Activated T-helper 17 cell treated with anti-CD3 and anti-CD28 coated beads, Interleukin-2, amount 50 U/mL, for 72 hours (primary cell): ENCODE measurements at places on chromosomes 16 and 17. TPM values are rescaled to one million over a fixed set of nuclear protein-coding genes. Genes with fewer than 3 reads are reported as not detected.

Gene KRTAP4-5
- total RNA-seq: not detected

DNA sequence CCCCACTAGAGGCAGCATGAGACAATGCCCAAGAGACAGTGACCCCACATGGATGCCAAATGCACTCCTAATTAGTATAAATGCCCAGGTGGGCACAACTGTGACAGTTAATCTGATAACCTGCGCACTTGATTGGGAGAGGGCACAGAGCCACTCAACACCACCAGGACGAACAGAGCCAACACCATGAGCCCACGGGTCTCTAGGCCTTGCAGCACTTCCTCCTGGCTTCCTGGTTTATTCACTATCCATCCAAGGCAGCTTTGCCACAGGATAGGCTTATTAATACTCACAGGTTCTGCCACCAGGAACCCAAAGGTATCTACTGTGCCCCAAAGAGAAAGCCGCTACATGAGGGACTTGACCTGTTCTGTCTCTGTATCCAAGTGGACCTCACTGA lies 14.9 kb downstream of the AXIN2 start:
- no peak for ATAC-seq

DNA sequence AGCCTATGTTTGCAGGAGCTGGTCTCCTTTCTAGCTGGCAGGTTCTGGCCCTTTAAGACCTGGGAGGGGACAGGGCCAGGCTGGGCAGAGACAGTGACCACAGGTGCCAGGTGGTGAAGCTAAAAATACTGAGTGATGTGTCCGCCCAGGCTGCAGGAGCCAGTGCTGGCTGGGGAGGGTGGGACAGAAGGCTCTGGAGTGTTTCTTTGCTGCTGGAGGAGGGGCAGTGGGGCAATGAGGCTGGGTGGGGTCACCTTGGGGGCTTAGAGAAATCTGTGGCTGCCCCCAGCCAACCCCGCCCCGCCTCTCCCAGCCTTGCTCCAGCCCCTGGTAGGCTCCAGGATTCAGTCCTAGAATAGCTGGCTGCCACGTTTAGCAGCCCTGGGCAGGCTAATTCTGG lies 30.4 kb upstream of the SBK1 start:
- ATAC-seq: no peak

- ATAC-seq: no peak
Measured at GRCh38 chr16:82848013-82848412, 221.2 kb downstream of the CDH13 start.

- ATAC-seq: peak; percentile 13
Measured at GRCh38 chr17:8896641-8897635, 29.5 kb upstream of the PIK3R6 start.

Gene DNAH17
- 1.2 TPM for total RNA-seq

Gene KCNH6
- 0.05 TPM for total RNA-seq

DNA sequence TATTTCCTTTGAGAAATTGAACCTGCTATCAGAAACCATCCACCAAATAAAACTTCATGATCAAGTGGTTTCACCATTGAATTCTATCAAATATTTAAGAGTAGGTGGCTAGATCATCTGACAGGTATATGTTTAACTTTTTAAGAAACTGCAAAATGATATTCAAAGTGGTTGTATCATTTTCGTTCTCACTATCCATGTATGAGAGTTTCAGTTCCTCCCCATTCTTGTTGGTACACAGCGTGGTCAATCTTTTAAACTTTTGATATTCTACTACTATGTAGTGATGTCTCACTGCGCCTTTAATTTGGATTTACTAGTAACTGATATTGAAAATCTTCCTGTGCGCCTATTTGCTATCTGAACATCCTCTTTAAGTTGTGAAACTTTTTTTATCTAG lies 163.7 kb downstream of the CYB561 start:
- ATAC-seq: no peak

- ATAC-seq: peak; percentile 96
Measured at GRCh38 chr17:29664743-29665480, 42.2 kb upstream of the CORO6 start.

GRCh38 chr16:16869746-16870145 lies 490.8 kb downstream of the NPIPA7 start:
- ATAC-seq: no peak

DNA sequence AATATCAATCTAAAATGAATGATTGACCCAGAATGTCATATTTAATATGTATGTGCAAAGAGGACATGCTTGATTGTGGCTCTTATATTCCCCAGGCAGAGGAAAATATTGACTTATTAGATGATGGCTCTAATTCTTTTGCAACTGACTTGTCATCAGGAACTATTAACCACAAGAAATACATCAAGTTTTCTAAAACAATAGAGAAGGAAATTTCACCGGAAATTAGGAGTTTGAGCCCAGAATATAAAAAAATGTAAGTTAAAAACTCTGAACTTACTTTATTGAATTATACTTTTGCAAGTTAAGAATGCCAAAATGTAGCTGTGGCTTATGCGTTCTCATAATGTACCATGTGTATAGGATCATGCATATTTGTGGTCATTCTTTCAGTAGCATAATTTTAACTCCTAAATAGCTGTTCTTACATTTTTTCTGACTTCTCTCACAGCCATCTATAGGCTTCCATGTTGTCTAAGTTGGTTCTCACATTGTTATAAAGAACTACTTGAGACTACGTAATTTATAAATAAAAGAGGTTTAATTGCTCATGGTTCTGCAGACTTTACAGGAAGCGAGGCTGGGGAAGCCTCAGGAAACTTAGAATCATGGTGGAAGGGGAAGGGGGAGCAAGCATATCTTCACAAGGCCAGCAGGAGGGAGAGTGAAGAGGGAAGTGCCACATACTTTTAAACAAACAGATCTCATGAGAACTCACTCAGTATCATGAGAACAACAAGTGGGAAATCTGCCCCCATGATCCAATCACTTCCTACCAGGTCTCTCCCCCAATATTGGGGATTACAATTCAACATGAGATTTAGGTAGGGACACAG lies 11.6 kb downstream of the EFCAB13 start:
- ATAC-seq: no peak

Gene TUFM
- total RNA-seq: 140 TPM

- ATAC-seq: no peak
Measured at GRCh38 chr17:47603830-47604597, 45.7 kb upstream of the KPNB1 start.

DNA sequence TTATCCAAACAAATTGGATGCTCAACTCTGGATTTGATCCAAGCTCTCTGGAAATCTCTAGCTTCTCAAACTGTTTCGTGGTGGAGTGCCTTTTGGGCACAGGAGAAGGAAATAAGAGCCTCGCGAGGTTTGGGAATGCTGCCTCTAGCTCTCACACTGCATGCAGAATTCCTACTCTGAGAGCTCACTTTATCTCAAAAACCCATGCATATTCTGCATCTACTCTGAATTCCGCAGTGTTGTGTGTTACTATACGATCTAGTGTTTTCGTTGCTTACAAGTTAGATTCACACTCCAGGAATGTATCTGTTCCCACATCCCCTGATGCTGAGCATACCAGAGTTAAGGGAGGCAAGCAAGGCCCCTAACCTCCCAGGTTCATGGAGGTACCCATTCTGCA lies 462.7 kb downstream of the WWOX start:
- no peak for ATAC-seq

GRCh38 chr16:67470359-67470758 lies 10.6 kb downstream of the ATP6V0D1 start:
- no peak for ATAC-seq

DNA sequence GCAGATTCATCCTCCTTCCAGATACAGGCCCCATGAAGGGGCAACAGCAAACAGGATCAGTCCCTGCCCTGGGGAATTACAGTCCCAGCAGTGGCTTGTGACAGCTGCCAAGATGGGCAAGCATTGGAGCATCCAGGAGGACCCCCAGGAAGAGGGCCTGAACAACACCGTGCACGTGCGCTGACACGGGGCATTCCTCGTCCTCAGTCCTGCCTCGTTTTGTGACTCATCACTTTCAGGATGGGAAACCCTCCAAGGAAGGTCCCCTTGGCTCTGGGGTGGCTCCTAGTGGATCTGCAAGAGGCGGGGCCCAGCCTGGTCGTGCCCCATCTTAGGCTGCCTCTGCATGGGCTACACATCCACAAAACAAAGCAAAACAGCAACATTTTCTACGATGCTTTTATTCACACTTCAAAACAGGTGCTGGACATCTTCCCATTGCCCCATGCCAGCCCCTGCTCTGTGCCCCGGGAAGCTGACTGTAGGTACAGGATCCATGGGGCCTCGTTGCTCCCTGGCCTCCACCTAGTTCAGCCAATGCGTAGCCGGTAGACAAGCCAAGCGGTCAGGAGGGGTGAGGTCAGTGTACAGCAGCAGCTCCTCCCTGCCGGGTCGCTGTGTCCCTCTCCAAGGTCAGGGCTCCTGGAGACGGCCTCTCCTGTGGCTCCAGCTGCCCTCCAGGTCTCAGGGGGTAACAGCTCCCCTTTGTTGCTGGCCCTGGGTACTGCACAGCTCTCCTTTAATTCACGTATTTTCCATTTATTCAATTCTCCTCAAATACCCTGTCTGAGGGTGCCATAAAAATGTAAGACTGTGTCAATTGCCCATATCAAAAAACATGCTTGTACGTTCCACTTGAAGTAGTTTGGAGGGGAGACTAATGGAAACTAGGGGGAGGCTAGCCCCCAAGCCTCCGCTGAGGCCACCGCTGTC lies 32.2 kb downstream of the ACTG1 start:
- no peak for ATAC-seq

DNA sequence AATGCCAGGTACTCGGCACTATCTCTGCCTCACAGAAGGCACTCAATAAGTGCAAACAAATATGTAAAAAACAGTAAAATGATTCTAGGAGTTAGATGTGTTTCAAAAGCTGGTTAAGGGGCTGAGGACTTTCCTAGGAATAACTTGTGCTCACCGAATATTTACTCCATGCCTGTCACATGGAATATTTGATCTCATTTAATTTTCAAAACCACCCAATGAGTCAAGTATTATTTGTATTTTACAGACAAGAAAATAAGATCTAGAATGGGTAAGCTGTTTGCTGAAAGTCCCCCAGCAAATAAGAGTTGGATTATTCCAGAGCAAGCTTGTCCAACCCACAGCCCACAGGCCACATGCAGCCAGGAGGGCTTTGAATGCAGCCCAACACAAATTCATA lies 34.6 kb upstream of the LYRM9 start:
- ATAC-seq: no peak

Gene CCL3
- total RNA-seq: 108 TPM

Gene TAT
- total RNA-seq: not detected
